ENCODE measurements at places on chromosomes 3 and 15. TPM values are rescaled to one million over a fixed set of nuclear protein-coding genes. Genes with fewer than 3 reads are reported as not detected.

The RTP4 gene
- polyA plus RNA-seq = 8.4 TPM

The TJP1 gene
- not detected for polyA plus RNA-seq

The C3orf20 gene
- not detected for polyA plus RNA-seq

The TP63 gene
- 0.10 TPM for polyA plus RNA-seq

The GLDN gene
- not detected for polyA plus RNA-seq

The IL16 gene
- polyA plus RNA-seq = 182 TPM

The SLC15A2 gene
- polyA plus RNA-seq = 1.1 TPM

The GPR156 gene
- not detected for polyA plus RNA-seq

- peak; percentile 88 for DNase-seq
- no peaks in the 10 kb centered on the region for H3K27me3 ChIP-seq
- no peaks in the 10 kb centered on the region for H3K36me3 ChIP-seq
- H3K4me3 ChIP-seq = no peak overlapping the region
Observed at GRCh38 chr3:52001443-52001974, 5.8 kb upstream of the RPL29 start.

GRCh38 chr3:126014252-126014651 is 45.3 kb downstream of the ROPN1B start:
- H3K27me3 ChIP-seq = no peaks in the 10 kb centered on the region
- no peak for DNase-seq
- no peaks in the 10 kb centered on the region for H3K4me1 ChIP-seq
- H3K36me3 ChIP-seq = peaks cover 53% of the 10 kb centered on the region

DNA sequence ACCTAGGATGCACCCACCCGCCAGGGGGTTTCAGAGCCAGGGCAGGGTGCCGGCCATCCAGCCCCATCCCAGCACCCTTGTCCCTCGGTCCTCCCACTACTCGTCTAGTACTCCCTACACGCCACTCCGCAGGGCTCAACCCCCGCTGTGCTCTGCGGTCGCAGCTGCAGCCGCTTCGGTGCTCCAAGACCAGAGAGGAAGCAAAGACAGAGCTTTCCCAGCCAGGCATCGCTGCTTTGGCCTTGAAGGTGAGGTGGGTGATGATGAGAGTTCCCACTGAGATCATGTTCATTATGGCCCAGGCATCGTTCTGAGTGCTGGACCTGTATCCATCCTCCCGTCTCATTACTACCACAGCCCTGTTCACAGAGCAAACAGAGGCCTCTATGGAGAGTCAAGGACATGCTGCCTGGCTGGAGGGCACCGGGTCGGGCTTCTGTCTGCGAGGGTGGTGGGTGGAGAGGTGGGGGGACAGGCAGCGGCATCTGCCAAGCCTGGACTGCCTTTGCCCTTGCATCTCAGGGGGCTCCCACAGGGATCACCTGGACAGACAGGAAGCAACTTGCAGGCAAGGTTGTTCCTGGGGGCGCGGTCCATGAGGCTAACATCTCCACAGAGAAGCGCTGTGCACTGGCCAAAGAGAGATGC is 66.9 kb downstream of the KLF13 start:
- H3K27me3 ChIP-seq = no peaks in the 10 kb centered on the region
- H3K36me3 ChIP-seq = no peaks in the 10 kb centered on the region
- no peak overlapping the region for H3K27ac ChIP-seq
- peak overlapping the region; percentile 94 for H3K4me3 ChIP-seq

GRCh38 chr3:120650311-120650710 is 31.7 kb downstream of the HGD start:
- no peaks in the 10 kb centered on the region for H3K4me1 ChIP-seq
- H3K27me3 ChIP-seq = peaks cover 6% of the 10 kb centered on the region
- H3K27ac ChIP-seq = no peak overlapping the region

DNA sequence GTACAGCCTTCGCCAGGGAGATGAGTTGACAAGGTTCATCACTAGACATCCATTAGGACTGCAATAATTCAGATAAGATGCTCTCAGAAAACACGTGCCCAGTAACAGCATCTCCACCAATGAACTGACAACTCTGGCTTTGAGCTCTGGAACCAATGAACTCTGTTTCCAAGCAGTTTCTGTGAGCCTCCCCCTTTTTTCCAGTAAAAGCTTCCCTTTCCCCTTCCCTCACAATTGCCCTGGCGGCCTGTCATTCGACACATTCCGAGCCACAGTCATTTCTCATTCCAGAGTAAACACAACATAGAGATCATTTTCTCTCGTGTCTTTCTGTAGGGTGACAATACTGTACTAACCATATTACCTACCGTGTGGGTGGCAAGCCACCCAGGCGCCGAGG is 3.6 kb downstream of the PLA2G4D start:
- no peak for DNase-seq
- no peaks in the 10 kb centered on the region for H3K4me1 ChIP-seq
- H3K36me3 ChIP-seq = no peaks in the 10 kb centered on the region
- H3K27me3 ChIP-seq = peaks cover 11% of the 10 kb centered on the region
- H3K27ac ChIP-seq = no peak overlapping the region

All from naive B cell (primary cell).